Umbilical cord (tissue), 2 donors: ENCODE measurements at places on chromosomes 11 and 22. TPM values are rescaled to one million over a fixed set of nuclear protein-coding genes. Genes with fewer than 3 reads are reported as not detected.

- DNase-seq = no peak
Measured at GRCh38 chr22:26763633-26764361, 106.4 kb downstream of the MIAT start.

- no peak for DNase-seq
Measured at GRCh38 chr11:12276831-12277475, 100.4 kb upstream of the PARVA start.

- no peak for DNase-seq
Measured at GRCh38 chr22:19197997-19198865, 19.7 kb upstream of the SLC25A1 start.

DNA sequence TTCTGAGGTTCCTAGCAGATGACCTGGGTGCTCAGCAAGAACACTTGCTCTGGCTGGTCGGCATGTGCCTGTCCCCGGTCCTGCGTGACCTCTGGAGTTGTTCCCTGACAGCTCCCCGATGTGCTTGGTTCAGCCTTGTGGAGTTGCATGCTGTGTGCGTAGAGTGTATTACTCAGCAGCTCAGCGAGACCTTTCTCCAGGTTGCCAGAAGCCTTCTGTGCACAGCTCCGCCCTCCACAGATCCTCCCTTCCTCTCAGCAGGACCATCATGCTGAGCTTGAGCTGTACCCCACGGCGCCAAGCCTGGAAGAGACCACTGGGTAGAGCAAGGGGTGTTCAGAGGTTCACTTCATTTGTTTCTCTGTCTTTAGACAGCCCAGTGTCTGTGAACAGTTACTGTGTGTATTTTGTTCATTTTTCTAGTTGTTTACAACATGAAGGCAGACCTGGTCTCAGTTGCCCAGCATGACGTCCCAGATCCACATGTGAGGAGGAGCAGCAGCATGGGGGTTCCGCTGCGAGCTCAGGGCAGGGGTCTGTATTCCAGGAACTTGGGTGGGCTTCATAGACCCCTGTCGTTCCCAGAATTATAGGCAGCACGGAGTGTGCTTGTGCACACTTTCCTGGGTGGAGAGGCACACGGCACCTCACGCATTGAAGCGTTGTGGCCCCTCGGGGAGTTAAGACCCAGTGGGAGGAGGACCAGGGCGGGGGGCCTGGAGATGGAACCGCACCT, 148.6 kb downstream of the IGLL1 start:
- DNase-seq = peak; percentile 17

GRCh38 chr11:9377036-9377435, 7.4 kb upstream of the IPO7 start:
- no peak for DNase-seq

- no peak for DNase-seq
Measured at GRCh38 chr11:68724293-68724692, 27.0 kb downstream of the TESMIN start.

The MMP7 gene
- total RNA-seq = 23.8 TPM
